ENCODE measurements at places on chromosomes 7 and 10.
A peak's percentile ranks its signal among the peaks of the same experiment; 100 is the strongest.

GRCh38 chr10:55174419-55174818, 373.4 kb upstream of the PCDH15 start:
- no peak for DNase-seq

- DNase-seq = no peak
Measured at GRCh38 chr10:13885238-13885990, 298.6 kb downstream of the PRPF18 start.

GRCh38 chr10:13165177-13165576, 3.8 kb downstream of the MCM10 start:
- no peak for DNase-seq

DNA sequence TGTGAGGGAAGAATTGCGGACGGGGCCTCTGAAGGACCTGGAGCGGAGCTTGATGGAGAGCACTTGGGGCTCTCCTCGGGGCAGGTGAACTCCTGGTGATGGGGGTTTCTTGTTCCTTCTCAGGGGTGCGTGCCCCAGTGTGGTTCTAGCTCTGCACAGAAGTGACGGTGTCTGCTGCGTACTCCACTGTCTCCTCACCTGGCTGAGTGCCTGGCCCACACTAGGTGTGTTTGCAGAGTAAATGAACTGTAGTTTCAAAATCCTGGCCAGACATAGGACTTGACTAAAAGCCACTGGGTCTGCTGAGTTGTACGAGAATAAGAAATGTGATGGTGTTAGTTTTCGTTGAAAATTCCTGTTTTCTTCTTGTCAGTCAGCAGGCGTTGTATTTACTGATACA, 35.6 kb downstream of the DYNC2I1 start:
- no peak for DNase-seq

DNA sequence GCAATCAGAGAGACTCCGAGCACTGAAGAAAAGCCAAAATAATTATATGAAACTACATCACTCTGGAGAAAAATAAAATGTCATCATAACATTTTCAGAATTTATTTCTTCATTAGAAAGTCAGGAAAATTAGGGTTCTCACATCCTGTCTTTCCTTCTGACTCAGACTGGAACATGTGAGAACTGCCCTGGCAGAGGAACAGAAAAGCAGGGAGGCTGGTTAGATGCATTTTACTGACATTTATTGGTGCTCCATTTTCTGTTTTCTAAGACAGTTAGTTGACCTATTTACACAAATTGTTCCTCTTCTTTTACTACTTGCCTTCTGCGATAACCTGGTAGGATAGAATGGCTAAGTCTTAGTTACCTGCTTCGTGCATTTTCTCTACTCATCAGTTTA, 58.6 kb upstream of the ANK3 start:
- no peak for DNase-seq

GRCh38 chr10:73522263-73522662, 26.4 kb upstream of the PPP3CB start:
- peak; percentile 43 for DNase-seq

GRCh38 chr7:818031-818699, 14.1 kb upstream of the SUN1 start:
- peak; percentile 75 for DNase-seq

DNA sequence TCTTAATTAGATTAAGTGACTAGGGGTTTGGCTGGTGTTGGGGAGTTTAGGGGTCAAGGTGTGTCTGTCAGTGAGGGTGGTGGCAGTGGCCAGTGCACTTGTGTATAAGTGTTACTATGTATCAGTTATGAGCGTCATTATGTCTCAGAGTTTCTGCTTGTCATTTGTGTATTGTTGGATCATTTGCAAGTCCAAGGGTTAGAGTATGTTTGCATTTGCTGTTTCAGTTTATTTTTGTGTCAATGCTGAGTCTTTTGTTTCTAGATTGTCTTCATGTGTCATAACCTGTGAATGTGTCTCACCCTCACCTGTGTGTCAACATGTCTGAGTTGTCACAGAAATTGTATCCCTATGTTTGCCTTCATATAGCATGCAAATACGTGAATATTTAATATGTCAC, 97.5 kb upstream of the PAX2 start:
- no peak for DNase-seq

- DNase-seq = no peak
Measured at GRCh38 chr7:81245353-81245752, 326.5 kb upstream of the SEMA3C start.

DNA sequence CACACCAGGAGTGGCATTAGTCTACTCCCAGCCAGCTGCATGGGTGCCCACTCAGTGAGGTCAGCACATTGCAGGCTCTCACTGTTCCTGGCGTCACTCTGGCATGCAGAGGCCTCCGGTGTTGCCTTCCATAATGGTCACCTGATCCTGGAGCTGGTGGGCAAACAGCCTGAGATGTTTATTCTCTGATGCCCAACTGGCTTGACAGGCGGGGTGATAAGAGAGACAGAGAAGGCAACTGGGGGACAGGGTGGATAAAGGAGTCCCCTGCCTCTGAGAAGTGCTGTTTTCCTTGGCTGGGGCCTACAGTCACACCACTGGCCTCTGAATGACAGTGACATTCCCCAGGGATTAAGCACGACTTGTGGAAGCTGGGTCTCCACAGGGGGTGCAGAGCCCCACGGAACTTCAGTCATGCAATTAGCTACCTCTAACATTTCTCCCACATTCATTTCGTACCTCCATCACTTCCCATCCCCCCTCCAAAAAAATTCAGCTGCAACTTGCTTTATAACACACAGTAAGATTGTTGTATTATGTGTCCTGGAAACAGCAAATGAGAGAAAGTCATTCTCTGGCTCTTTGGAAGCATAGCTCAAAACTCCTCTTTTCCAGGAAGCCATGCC, 7.1 kb upstream of the RBM20 start:
- no peak for DNase-seq

- peak; percentile 68 for DNase-seq
Measured at GRCh38 chr7:47932016-47932415, 16.2 kb downstream of the PKD1L1 start.

GRCh38 chr7:16035392-16035791, 348.9 kb upstream of the MEOX2 start:
- DNase-seq = no peak

DNA sequence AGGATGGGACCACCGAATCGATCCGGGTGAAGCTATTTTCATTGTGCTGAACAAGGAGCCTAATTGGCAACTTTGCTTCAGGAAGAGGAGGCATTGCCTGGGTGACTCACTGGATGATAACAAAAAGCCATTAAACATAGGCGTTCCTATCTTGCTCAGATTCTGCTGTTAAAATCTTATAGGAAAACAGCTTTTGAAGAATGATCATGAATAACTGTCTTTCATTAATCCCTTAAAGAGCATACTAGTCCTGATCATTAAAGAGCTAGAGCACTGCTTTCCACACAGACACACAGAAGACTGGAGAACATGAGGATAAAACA, 174.2 kb upstream of the IMMP2L start:
- DNase-seq = peak; percentile 31

- DNase-seq = peak; percentile 98
Measured at GRCh38 chr10:28734938-28735759, 57.8 kb downstream of the BAMBI start.

- DNase-seq = peak; percentile 88
Measured at GRCh38 chr7:120583899-120584586, 273.9 kb downstream of the TSPAN12 start.

- DNase-seq = no peak
Measured at GRCh38 chr7:151893405-151893923, 16.5 kb upstream of the PRKAG2 start.
